Hematopoietic multipotent progenitor cell (in vitro differentiated cells): ENCODE measurements at places on chromosomes 2 and 18.

- DNase-seq, result no peak
Observed at GRCh38 chr2:102664471-102664909, 45.1 kb downstream of the SLC9A2 start.

DNA sequence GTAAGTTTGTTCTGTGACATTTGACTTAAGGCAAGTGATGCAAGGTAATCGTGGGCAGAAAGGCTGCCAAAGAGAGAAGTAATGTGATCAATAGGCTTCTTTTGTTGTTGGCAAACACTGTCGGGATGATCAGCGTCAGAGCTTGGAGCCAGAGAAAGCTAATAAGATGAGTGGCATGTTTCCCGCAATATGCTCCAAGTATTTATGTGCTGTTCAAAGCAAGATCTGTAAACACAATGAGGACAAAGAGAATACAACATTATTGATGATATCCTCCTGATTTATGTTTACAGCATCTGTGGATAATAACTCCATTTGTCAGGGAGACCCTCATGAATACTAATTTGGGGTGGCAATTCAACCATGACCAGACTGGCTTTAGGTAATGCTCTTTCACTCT, 603.3 kb downstream of the TDRD15 start:
- DNase-seq, result no peak

DNA sequence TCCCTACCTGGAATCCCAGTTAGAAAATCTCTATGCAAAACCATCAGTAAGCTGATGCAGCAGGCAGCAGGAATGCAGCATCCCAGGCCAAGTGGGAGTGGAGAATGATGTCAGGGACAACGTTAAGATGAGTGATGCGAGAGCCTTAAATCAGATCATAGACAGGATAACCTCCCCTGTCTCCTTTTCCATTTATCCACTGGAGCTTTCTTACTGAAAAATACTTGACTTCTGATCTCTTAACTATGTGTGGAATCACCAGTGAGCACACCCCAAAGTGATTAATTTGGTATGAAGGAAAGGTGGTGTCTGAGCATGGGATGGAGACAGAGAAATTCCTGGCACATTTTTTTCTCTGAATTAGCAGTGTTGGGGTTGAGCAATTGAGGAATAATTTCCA, 98.0 kb downstream of the RND3 start:
- DNase-seq, result no peak

- no peak for DNase-seq
Observed at GRCh38 chr2:38146275-38146906, 70.4 kb upstream of the CYP1B1 start.

- no peak for DNase-seq
Observed at GRCh38 chr2:46148369-46148736, 148.9 kb upstream of the EPAS1 start.

GRCh38 chr18:63102941-63103744, 216.4 kb downstream of the BCL2 start:
- DNase-seq, result no peak

DNA sequence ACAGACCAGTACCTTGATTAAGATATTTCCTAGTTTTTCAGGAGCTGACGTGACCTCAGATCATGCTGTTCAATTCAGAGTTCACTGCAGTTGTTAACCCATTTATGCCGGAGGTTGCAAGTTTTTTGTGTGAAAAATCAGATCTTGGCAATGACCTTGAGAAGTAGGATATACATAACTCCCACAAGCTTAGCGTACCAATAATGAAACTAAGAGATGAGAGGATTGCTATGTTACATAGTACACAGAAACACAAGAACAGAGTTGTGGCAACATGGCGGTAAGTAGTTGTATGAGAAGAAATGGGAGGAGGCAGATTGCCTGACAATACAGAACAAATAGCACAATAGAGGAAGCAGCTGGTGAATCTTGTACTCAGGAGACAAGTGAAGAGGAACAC, 39.1 kb downstream of the PPIG start:
- no peak for DNase-seq

DNA sequence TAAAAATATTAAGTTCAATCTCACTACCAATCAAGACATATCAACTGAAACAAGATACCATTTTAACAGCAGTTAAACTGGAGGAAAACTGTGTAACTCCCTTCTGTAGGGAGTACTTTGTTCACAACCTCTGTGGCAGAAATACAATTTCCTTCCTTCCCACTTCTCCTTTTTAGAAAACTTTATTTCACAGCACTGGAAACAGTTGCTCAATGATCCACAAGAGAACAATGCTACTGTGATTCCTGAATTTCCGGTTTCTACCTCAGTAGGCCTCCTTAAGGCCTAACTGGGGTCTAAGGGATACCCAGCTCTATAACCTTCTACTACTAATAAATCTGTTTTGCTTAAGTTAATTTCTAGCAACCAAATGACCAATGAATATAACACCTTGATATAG, 14.1 kb downstream of the TLK1 start:
- DNase-seq, result no peak
